ENCODE measurements at places on chromosomes 12 and 14. TPM values are rescaled to one million over a fixed set of nuclear protein-coding genes. Genes with fewer than 3 reads are reported as not detected.

- no peaks in the 10 kb centered on the region for H3K4me1 ChIP-seq
- H3K4me3 ChIP-seq, result no peak overlapping the region
- H3K27me3 ChIP-seq, result no peaks in the 10 kb centered on the region
Measured at GRCh38 chr14:46399049-46399448, 252.5 kb downstream of the RPL10L start.

The NGB gene
- total RNA-seq, result not detected

DNA sequence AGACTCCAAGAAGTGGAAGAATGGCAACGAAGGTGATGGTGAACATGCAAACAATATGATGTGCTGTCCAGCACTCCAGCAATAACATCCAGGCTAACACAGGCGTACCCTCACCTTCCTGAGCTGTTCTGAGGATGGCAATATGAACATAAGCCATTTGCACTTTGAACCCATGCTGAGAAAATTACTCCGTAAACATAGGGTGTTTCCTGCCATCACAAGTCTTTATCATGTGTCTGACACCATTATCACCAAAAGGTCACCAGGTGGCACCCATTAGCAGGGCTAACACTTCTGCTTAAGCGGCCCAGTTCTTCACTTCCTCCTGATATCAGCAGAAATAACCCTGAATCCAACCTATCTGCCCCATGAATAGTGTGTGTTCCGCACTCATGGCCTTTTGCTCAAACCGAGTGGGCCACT lies 482.8 kb downstream of the MED13L start:
- H3K27ac ChIP-seq, result no peak overlapping the region
- DNase-seq, result no peak
- no peaks in the 10 kb centered on the region for H3K27me3 ChIP-seq
- no peak overlapping the region for H3K4me3 ChIP-seq
- no peaks in the 10 kb centered on the region for H3K36me3 ChIP-seq

GRCh38 chr12:51631591-51631990 lies 40.6 kb downstream of the SCN8A start:
- no peak for DNase-seq
- H3K27me3 ChIP-seq, result peaks cover 15% of the 10 kb centered on the region
- no peak overlapping the region for H3K27ac ChIP-seq
- H3K4me3 ChIP-seq, result no peak overlapping the region

The PRIMA1 gene
- total RNA-seq, result not detected

- H3K4me1 ChIP-seq, result peaks cover 19% of the 10 kb centered on the region
- DNase-seq, result peak; percentile 78
- H3K27ac ChIP-seq, result no peak overlapping the region
Measured at GRCh38 chr14:71753126-71753830, 179.0 kb upstream of the RGS6 start.
